ENCODE measurements at places on chromosomes 3 and 15. TPM values are rescaled to one million over a fixed set of nuclear protein-coding genes. Genes with fewer than 3 reads are reported as not detected.

GRCh38 chr3:173354124-173354523, 43.4 kb upstream of the NLGN1 start:
- DNase-seq = no peak

The NEK11 gene
- total RNA-seq = 7.9 TPM

- DNase-seq = no peak
Observed at GRCh38 chr15:39583596-39584265, 2.9 kb downstream of the THBS1 start.

The ASB14 gene
- not detected for total RNA-seq

The PLAAT1 gene
- total RNA-seq = not detected

- no peak for DNase-seq
Observed at GRCh38 chr15:88012233-88012632, 244.3 kb downstream of the NTRK3 start.

GRCh38 chr3:50316657-50317242, 5.8 kb downstream of the HYAL2 start:
- DNase-seq = peak; percentile 93

The TP53BP1 gene
- total RNA-seq = 42.4 TPM

The NLGN1 gene
- 4.3 TPM for total RNA-seq

DNA sequence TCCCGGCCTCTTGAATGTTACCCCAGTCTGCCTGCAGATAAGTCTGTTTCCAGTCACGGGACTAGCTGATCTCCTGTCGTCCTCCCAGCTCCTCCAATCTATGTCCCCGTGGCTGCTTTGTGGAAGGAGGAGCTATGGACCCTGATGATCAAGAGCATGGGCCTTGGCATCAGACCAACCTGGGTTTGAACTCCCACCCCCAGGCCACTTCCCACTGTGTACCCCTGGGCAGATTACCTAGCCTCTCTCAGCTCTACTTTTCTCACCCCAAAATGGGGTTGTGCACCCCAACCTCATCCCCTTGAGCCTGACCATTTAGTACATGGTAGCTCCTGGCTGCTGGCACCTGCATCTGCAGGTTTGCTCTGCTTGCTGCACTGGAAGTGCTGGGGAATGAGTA, 55.8 kb downstream of the GASK1A start:
- no peak for DNase-seq

DNA sequence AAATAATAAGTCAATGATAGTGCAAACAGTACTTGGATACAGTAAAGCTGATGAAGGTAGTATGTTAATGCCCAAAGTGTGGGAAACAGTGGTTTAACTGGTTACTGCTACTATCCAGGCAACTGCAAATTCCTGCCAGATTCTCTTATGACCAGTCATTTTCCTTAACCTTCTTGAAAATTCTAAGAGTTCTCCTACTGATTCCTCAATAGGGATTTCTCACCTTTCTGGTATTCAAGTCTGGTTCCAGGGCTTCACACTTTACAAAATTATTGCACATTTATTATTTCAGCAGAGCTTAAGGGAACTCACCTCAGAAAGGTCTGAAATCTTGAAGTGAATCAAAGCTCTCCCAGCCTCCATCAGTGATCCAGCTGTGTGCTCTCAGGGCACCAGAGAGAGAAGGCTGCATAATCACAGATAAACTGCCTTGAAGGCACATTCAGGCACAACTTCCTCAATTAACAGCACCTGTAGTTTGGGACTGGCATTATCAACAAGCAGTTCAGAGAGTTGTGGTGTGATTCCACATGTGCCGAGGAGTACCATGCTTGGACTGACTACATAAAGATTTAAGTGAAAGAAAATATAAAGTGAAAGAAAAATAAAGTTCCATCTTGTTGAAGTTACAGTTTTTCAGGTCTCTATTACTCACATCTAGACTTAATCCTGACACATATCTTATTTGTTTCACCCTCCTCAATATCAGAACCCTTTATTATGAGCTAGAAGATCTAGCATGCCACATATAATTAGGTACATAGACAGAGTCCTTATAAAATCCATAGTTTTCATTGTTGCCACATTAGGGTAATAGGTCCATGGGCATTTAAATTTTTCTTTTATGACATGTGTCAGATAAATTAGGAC, 59.5 kb upstream of the TIPARP start:
- no peak for DNase-seq

The NOP10 gene
- total RNA-seq = 169 TPM

The SLC27A2 gene
- total RNA-seq = 2.9 TPM

The GOLGA6L10 gene
- total RNA-seq = 2.1 TPM

DNA sequence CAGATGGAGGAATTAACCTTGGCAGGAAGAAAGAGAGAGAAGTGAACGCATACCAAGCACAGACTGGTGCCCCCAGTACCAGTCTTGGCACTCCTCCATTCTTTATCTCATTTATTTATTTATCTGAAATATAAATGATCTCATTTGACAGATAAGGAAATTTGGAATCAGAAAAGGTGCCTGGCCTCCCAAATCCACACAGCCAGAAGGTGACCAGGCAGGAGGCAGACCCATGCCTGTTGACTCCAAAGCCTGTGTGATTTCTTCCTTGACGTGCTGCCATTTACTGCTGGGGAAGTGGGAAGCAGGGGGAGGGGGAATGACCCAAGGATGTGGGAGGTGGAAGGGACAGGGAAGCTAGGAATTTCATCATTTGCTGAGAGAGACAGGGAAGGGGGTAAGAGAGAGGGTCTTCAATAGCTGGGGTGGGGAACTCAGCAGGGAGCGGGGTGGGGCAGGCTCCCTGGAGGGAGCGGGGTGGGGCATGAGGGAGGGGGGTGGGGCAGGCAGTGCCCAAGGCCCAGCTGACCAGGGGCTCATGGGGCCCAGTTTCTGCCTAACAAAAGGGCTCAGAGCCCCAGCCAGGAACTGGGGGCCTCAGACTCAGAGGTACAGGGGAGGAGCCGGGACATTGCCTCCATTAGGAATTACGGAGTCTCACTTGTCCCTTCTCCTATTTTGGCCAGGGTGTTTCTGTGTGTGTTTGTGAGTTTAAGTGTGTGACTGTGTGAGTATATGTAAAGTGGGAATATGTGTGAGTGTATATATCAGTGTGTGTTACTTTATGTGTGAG, 63.0 kb downstream of the MINAR1 start:
- DNase-seq = no peak

The RETNLB gene
- not detected for total RNA-seq

The LIPC gene
- 0.58 TPM for total RNA-seq

GRCh38 chr3:124965413-124965812, 30.9 kb upstream of the MUC13 start:
- DNase-seq = no peak

DNA sequence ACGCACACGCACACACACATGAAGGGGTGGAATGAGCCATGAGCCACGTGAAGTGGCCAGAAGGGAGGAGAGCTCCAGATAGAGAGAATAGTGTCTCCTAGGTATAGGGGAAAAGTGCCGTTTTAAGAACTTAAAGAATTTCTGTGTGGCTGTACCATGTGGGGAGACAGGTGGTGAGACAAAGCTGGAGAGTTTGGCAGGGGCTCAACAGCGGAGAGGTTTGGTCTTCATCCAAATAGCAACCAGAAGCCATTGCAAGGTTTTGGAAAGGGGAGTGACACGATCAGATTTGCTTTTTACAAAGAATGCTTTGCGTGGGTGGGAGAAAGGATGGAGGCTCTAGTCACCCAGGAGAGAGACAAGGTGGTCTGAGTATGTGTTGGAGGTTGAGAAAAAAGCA, 146.0 kb downstream of the IL20RB start:
- no peak for DNase-seq

DNA sequence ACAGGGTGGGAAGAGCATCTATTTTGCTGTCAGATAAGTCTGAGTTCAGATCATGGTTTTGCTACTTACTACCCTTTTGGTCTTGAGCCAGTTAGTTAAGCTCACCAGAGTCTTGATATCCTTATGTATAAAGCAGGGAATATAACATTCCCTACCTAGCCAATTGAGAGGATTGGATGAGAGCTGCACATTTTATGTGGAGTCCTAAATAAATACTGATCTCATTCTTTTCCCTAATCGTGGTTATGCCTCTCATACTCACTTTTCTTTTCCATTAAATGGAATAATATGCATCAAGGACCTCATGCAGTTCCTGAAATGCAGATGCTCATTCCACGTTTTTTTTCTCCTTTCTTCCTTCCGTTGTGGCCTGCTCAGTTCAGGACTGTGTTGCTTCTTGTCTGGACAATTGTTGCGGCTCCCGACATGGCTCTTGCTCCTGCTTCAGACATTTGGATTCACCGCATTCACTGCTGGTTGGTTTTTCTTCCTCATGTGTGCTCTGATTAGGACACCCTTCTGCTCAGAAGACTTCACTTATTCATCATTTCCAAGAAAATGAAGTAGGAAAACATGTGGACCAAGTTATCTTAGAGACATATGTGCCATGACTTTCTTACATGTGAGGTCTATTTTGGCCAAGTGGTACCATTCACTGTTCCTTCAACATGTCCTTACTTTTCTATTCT, 90.2 kb downstream of the NFKBIZ start:
- no peak for DNase-seq

GRCh38 chr3:161552984-161553560, 56.5 kb downstream of the OTOL1 start:
- no peak for DNase-seq

DNA sequence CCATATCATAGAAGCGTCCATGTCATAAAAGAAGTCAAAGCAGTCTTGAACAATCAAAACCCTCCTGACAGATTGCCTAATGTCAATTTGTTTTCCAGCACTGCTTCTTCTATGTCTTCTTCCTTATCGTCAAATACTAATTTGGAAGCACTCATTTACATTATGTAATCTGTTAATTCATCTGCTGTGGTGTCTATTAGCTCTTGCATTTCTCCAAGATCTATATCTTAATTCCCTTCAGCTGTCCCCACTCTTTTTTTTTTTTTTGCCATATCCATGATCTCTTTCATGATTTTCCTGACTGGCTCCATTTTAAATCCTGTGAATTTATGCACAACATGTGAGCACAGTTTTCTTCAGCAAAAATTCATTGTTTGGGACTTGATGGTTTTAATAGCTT, 560.5 kb upstream of the ARPP21 start:
- no peak for DNase-seq

The GPR62 gene
- total RNA-seq = not detected
